CD4-positive, CD25-positive, alpha-beta regulatory T cell (primary cell): ENCODE measurements at places on chromosomes 4 and X.

DNA sequence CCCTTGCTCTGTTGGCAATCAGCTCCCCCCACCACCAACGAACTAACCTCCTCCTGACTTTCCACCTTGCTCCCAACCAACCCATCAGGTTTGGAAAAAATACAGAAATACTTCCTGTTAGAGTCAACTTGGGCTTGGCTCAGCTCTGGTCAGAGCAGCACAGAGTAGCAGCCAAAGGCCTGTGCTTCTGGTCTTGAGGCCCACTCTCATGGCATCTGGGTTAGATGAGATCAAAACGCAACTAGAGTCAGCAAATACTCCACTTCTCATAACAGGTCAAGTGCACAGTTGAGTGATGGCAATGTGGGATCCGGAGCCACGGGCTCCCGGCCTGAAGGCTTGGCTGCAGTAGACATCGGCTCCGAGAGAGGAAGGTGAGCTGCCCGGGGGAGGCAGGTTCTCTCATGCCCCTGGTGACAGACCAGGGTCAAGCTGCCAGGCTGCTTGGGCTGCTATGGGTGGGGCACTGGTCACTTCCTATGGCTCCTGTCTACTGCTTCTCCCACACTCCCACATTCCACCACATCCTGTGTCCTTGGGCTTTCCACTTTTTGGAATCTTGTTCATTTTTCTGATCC lies 34.8 kb downstream of the ZNF185 start:
- DNase-seq, result no peak

DNA sequence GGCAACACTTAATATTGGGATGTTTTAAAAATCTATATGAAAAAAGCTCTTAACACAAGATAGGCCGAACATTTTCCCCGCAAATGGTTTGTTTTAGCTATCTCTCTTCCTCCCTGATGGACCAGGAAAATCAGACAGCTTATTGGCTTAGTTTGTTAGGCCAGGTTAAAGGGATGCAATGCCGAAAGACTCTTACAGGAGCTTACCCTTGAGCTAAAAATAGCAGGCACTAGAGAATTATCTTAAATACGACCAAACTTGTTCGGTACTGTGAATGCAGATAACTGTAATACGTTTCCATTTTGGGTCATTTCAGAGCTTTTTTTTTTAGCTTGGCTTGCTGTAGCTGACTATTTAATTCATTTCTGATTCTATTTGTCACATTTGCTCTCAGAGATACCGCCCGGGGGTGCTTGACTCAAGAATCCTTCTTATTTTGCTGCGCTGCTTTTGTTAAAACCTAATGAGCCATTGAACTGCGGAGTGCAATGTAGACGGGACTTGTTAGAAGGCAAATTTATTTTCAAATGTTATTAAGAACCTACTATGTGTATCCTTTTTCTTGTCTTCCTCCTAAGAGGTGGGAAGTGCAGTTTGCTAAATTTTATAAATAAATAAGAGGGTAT lies 23.3 kb downstream of the PPARGC1A start:
- no peak for DNase-seq

GRCh38 chr4:94348666-94349065 lies 6.0 kb upstream of the HPGDS start:
- DNase-seq, result no peak

DNA sequence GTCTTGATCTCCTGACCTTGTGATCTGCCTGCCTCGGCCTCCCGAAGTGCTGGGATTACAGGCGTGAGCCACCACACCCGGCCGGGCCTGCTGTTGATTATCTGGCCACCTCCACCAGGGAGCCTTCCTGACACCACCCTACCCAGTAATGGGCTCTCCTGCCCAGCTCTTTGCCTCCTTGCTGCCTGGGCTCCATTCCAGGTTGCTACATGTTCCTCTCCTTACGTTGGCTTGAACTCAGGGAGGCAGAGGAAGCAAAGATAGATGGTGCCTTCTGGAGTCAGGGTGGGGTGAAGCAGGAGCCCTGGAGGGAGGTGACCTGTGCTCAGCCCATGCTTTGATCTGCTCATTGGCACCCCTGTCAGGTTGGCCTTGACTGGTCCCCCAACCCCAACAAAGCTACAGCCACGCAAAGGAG lies 26.3 kb downstream of the FLNA start:
- no peak for DNase-seq

DNA sequence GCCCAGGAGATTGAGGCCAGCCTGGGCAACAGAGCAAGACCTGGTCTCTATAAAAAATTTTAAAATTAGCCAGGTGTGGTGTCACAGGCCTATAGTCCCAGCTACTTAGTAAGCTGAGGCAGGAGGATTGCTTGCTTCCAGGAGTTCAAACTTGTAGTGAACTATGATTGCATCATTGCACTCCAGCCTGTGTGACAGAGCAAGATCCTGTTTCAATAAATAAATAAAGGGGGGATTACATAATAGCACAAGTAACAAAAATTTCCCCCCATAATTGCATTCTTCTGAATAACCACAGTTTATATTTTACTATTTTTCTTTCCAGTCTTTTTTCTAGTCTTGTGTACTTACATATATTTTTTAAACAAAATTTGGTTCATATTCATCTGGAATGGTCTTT lies 135.6 kb downstream of the CHIC2 start:
- no peak for DNase-seq

- DNase-seq, result no peak
Observed at GRCh38 chrX:24276015-24276414, 37.9 kb downstream of the SUPT20HL2 start.

DNA sequence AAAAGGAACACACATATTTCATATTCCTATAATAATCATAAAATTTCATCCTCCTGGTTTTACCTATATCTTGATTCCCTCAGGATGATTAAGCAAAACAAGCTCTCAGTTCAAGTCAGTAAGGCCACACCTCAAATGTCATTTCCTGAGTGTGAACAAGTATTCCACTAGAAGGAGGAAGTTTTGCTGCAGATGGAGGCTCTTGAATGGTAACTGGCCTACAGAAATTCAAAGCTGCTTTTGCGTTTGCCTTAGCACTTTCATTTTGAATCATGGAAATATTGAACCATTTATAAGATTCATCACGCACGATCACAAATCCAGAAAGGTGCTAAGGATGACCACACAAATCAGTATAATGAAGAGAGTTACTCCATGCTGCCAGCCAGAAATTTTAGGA lies 254.4 kb upstream of the CXXC4 start:
- peak; percentile 7 for DNase-seq

DNA sequence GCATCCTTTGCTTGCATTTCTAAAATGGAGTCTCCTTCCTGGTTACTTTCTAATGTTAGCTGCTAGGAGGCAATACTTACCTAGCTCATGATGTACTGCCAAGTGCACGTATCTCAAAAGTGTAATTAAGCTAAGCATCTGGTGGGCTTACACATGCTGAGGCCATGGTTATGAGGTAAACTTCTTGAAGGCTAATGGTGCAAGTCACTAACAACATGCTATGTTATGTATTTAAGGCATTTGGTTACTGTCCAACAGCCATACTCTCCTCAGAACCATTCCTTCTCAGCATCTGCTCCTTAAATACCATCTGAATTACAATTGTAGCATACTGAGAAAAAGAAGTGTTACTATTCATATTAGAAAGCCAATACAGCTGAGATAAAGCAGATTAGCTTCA lies 318.6 kb upstream of the BMP3 start:
- DNase-seq, result no peak

GRCh38 chr4:53847965-53848364 lies 216.4 kb downstream of the CHIC2 start:
- no peak for DNase-seq

- DNase-seq, result no peak
Observed at GRCh38 chr4:166039822-166040221, 166.8 kb downstream of the TLL1 start.

DNA sequence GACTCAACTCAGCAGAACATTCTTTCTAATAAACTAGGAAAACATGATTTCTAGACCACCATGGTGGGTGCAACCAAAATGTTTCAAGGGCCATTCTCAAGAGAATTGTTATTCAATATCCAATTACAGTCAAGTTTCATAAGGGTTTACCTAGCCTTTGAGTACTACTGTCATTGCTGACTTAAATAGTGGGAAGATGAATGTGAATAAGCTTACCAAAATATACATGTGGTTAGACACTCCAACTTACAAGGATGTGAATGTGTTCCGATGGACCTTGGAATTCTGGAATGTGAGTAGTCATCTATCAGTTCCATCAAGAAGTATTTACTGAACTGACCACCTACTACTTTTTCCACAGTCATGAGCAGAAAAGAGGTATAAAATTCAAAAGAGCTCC lies 16.9 kb downstream of the SH3RF1 start:
- DNase-seq, result no peak

- DNase-seq, result no peak
Observed at GRCh38 chr4:112361181-112361791, 64.1 kb downstream of the ALPK1 start.

DNA sequence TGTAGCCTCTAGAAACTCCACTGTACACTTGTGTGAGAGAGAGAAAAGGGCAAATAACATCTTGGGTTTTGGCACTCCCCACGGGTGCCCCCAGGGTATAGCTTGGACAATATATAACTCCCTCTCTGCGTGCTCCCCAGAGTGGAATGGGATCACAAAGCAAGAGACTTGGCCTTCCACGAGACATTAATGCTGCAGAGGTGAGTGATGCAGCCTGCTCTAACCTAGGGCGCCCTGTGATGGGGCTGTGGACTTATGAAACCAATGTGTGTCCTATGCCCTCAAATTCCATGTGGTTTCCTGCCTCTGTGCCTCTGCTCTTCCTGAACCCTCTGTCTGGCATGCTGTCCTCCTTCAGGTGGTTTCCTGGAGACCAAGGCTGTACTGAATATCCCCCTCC lies 22.0 kb upstream of the FAM9C start:
- no peak for DNase-seq

DNA sequence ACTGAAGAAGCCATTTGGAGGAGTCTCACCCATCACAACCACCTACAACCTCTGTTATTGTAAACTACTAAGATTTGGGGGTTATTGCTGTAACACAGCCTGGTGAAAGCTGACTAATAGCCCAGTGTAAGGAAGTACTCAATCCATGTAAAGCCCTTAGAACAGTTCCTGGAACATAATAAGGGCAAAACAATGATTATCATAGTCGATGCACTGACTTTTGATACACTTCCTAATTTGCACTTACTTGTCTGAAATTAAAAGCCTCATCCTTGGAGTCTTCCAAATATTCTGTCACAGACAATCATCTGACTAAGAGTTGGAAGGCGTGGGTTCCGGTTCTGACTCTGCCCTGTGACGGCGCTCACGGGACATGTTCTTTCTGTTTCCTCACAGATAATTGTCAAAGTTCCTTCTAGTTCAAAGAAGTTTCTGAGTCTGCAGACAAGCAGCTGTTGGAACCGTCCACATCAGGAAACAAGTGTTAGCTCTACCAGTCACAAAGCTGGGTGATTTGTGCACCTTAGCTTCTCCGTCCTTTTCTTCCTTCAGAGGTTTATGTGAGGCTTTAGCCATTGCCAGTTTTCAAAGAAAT lies 33.4 kb upstream of the RASGEF1B start:
- peak; percentile 37 for DNase-seq

DNA sequence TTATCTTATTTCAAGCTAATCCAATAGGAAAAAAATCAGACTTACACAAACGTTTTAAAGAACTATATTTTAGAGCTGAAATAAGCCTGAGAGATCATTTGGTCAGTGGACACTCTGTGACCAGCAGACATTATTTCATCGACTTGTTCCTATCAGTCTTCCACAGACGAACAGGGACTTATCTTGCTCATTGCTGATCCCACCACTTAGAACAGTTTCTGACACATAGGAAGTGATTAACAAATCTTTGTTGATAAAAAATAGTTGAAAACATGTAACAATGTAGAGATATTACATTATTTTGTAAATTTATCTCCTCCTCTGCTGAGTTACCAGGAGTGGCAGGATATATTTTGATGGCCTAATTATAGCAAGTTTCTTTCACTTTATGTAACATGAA lies 65.8 kb downstream of the TAPT1 start:
- no peak for DNase-seq

DNA sequence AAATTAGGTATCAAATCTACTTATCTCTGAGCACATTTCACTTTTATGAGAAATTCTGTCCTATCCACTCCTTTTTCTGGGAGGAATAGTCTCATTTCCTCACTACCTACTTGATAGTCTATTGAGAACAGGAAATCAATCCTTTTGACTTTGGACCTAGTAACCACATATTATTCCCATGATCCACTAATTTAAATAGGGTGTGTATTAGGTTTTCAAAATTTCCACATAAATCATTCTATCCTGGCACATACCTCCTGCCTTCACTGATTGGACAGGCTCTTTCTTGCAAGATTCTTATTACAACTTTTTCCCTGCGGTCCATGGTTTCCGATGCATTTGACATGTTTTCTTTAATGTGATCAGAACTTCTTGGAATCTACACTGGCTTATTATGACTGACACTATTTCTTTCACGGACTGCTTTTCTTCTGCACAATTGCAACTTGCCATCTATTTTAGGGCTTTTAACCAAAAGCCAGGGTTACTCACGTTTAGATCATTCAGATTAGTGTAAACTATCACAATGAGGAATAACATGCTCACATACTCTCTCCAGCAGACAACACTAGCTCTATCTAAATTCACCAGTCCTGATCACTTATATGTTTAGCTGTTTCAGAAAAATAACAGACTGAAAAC lies 419.9 kb upstream of the SLIT2 start:
- no peak for DNase-seq

DNA sequence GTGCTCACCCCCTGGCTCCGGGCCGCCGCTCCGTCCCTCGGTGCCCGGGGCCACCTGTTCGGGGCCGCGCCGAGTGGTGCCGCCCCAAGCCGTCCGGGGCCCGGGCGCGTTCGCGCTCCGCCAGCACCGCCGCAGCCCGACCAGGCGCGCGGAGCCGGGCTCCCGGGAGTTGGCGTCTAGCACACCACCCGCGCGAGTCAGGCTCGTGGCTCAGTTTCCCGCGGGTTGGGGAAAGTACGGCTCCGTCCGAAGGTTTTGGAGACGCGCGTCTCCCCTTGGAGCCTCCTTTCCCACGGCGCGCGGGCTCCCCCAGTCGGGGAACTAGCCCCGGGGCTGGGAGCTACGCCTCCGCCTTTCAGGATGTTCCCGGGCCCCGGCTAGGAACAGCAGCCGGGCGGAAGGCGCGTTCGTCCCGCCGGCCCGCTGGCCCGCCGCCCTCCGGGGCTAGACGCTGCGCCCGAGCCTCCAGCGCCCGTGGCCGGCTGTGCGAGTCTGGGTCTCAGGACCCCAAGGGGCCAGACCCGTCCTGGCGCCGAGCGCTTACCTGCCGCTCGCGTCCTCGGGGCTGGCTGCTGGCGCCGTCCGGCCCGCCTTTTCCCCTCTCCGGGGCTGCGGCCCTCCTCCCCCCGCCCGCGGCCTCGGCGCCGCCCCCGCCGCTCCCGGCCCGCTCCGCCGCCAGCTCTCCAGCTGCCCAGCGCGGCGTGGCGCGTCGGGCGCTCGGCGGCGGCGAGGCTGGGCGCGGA lies at the start of gene ADGRG2:
ADGRG2 (minus strand) TSS at position 571 of the 743 bp plus-strand sequence. CDS start 53,634 bp downstream, outside the sequence.
- DNase-seq, result no peak

DNA sequence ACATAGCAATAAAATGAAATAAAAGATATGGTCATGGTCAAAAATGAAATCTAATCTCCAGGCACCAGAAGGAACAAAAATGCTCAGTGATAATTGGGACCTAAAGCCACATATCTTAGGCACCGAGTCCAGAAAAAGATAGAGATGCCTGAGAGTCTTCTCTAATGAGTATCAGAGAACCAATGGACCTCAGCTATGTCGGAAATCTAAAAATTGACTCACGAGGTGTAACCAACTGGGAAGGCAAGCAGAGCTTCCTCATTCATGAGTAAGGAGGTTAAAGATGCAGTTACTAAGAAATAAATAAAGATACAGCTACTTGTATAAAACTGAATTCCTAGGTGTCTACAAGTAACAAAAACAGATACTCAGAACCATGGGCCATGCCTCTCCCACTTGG lies 72.1 kb downstream of the KLHL34 start:
- DNase-seq, result no peak
